ENCODE measurements at places on chromosomes 7 and 10.

- no peak for DNase-seq
Observed at GRCh38 chr7:5423306-5423975, at the start of gene TNRC18. TSS of gene TNRC18 (minus strand) at chr7:5423834. CDS start at chr7:5421246, 2,588 bp downstream.

- no peak for DNase-seq
Observed at GRCh38 chr10:8054494-8055407, at the start of gene GATA3. TSS of gene GATA3 (plus strand) at chr10:8054688. CDS start at chr10:8055656, 968 bp downstream.

DNA sequence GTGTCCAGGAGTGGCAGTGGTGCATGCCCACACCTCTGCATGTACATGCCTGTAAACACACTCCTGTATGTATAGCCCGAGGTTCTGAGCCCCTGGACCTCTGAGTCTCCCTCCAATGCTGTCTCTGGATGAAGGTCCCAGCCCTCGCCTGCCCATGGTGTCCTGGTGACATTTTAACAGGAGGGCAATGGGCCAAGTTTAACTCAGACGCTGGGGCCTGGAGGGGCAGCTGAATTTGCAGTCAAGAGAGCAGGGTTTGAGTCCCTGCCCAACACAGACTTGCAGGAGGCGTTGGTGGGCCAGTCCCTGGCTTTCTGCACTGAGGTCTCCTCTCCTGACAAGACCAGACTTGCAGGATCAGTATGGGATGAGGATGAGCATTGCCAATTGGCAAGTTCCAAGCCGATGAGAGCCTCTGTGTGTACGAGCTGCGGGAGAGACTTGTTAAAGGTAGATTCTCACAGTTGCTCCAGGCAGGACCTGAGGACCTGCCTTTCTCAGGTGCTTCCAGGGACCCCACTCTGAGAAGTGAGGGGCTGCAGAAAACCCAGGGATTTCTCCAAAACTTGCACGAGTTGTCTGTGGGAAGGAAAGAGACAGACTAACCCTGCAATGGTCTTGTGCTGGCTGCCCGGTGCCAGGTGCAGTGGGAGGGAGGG is 141.9 kb downstream of the ELFN1 start:
- DNase-seq: no peak

GRCh38 chr7:1761774-1762173 is 91.7 kb downstream of the ELFN1 start:
- no peak for DNase-seq

- DNase-seq: no peak
Observed at GRCh38 chr7:7812112-7812511, 93.7 kb upstream of the RPA3 start.

All from cortex of kidney (tissue), 1 donor.